ENCODE measurements at places on chromosomes 11 and 22. TPM values are rescaled to one million over a fixed set of nuclear protein-coding genes. Genes with fewer than 3 reads are reported as not detected.

MPZL2 gene
- total RNA-seq: 24.2 TPM

TIGD3 gene
- total RNA-seq: not detected

DUSP8 gene
- total RNA-seq: 36.9 TPM

IL18 gene
- total RNA-seq: 0.70 TPM

TEX12 gene
- 0.32 TPM for total RNA-seq

SMTNL1 gene
- not detected for total RNA-seq

DNA sequence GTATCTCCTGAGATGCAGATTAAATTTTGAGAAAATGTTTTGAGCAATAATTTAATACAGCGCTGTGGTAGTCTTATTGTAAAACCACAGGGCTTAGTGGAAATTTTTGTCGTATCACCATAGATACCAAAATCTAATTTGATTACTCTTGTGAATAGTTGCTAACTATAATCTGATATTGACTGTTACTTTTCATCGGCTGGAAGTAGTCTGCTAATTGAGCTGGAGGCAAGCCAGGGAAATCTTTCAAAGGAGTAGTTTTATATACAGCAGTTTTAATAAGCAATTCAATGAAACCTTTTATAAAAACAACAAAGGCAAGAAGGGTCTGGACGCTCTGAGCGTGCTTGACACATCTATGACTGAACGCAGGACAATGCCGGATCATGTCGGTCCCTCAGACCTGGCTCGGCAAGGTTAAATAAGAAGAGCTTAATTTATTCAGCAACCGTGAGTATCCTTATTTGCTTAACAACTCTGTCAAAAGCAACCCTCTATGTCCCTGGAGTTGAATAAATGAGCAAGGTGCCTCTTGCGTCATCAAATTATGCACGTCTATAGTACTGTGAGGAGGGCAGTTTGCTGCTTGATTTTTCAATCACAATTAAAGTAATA lies 121.2 kb downstream of the NCAM1 start:
- DNase-seq: no peak

GRCh38 chr11:70085815-70086769 lies 8.0 kb downstream of the ANO1 start:
- DNase-seq: no peak

- no peak for DNase-seq
Observed at GRCh38 chr11:80958361-80958760, 1517.5 kb upstream of the TENM4 start.

GRCh38 chr22:42973536-42973881 lies 41.4 kb downstream of the PACSIN2 start:
- no peak for DNase-seq

DNA sequence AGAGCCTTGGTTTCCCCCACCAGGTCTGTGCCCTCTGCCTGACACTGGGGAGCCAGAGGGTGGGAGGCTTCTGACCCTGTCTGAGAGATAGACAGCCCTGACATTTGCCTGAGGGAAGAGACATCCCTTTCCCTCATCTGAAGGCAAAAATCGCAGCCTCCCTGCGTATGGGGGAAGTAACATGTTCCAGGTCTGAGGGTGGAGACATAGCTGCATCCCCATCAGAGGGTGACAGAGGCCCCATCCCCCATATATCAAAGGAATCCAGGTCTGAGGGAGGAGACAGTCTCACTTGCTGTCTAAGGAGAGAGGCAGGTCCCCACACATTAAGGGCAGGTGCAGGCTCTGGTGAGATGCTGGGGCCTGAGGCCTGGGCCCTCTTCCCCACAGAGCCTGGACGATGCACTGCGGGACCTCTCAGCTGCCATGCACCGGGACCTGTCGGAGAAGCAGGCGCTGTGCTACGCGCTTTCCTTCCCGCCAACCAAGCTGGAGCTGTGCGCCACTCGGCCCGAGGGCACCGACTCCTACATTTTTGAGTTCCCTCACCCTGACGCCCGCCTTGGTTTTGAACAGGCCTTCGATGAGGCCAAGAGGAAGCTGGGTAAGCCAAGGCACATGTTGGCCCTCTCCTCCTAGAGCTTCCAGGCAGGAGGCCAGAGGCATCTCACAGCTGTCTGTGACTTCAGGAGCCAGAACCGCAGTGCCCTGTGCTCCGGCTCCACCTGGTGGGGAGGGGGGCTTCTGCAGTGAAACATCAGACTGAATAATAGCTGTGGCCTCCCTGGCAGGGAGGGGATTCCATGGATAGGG lies 16.1 kb upstream of the RELT start:
- no peak for DNase-seq

- DNase-seq: no peak
Observed at GRCh38 chr11:103528046-103528445, 418.8 kb downstream of the DYNC2H1 start.

DNA sequence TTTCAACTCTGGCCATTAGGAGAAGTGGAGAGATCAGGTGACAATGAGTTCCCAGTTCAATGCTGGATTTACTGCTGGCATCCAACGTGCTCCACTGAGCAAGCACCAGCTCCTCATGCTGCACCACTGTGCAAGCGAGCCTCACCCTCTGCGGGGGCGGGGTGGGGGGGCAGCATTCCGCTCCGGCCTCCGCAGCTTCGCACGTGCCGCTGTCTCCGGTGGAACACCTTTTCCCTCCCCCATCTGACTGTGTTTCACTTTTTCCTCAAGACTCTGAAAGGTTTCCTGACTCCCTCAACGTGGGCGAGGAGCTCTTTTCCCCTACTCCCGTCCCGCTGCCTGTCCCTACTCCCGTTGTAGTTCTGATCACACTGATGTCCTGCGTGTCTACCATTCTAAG lies 835 bp upstream of the RHOD start:
- DNase-seq: no peak

DNA sequence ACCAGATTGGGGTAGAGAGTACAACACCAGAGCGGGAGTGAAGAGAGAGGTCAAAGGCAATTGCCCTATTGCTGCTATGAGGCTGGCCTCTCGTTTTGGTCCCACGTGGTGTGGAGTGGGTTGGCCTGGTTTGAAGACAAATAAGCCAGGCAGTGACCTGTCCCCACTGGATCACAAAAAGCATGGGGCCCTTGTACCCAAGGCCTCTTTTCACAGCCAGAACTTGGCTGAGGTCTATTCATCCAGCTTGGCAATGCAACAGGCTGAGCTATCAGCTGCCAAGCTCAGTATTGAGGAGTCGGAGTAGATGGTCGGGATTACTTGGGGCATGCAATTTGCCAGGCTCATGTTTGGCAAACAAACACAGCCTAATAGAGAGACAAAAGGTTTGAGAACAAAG lies 19.2 kb upstream of the GALNT18 start:
- no peak for DNase-seq

DNA sequence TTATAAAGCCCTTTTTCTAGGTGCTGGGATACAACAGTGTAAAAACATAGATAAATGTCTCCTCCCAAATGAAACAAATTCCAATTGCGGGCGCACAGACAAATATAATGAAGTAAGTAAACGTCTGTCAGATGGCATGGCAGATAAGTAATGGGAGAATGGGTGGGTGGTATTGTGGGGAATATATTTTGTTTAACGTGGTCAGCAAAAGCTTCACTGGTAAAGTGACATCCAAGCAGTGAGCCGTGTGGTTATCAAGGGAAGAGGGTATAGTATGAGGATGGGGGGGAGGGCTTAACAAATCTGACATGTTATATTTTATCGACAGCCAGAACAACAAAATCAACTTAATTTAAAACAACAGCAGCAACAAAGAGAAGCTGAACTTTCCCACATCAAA lies 1.2 kb downstream of the SVIP start:
- DNase-seq: no peak

- DNase-seq: no peak
Observed at GRCh38 chr11:116842909-116843308, 5.5 kb upstream of the APOA1 start.

GRCh38 chr11:70415191-70415590 lies 16.9 kb downstream of the CTTN start:
- no peak for DNase-seq

DNA sequence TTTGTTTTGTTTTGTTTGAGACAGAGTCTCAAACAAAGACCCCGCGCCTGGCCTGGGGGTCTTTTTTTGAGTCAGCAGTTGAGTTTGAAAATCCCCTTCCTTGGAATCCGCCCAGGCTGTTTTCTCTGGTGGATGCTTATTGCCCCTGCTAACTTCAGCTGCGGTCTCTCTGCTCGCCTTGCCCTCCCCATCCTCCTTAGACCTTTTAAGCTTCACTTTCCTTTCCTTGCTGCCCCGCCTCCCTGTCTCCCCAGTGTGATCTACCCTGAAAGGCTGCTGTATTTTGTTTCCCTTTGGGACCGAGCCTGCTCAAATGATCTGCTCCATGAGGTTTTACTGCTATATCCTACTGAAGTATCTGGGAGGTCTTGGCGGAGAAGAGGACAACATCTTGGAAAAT lies 2.5 kb downstream of the USP18 start:
- no peak for DNase-seq

- no peak for DNase-seq
Observed at GRCh38 chr11:76665921-76666351, 4.6 kb downstream of the LRRC32 start.
